ENCODE measurements at places on chromosomes 2 and 18.

GRCh38 chr18:63971320-63972001 is 1.6 kb downstream of the SERPINB8 start:
- DNase-seq = no peak

DNA sequence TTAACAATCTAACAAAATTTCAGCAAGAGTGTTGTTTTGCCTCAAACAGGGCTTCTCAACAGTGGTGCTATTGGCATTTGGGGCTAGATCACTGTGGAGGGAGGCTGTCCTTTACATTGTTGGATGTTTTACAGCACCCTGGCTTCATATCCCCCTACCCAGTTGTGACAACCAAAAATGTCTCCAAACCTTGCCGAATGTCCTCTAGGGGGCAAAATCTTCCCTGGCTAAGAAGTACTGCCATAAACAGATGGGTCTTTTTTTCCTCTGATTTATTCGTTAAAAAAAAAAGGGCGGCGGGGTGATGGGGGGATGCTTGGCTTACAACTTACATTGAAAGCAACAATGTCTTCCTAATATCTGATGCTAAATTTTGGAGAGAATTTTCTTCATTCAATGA is 207.6 kb upstream of the CCDC150 start:
- no peak for DNase-seq

- no peak for DNase-seq
Measured at GRCh38 chr2:10305715-10306114, 3.0 kb downstream of the HPCAL1 start.

DNA sequence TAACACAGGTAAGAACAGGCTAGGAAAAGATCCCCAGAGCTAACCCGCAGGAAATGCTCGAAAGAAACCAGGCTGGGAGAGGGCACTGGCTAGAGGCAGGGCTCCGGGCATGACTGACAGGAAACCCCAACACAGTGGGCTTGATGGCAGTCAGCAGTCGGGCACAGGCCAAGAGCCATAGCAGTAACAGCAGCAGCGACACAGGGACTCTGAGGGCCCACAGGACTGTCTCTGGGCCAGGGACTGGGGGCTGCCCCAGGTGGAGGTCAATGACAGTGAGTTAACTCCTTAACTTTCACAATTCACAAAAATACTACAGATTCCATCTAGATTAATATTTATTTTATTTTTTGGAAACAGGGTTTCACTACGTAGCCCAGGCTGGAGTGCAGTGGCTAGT is 37.3 kb upstream of the ASPRV1 start:
- DNase-seq = no peak

DNA sequence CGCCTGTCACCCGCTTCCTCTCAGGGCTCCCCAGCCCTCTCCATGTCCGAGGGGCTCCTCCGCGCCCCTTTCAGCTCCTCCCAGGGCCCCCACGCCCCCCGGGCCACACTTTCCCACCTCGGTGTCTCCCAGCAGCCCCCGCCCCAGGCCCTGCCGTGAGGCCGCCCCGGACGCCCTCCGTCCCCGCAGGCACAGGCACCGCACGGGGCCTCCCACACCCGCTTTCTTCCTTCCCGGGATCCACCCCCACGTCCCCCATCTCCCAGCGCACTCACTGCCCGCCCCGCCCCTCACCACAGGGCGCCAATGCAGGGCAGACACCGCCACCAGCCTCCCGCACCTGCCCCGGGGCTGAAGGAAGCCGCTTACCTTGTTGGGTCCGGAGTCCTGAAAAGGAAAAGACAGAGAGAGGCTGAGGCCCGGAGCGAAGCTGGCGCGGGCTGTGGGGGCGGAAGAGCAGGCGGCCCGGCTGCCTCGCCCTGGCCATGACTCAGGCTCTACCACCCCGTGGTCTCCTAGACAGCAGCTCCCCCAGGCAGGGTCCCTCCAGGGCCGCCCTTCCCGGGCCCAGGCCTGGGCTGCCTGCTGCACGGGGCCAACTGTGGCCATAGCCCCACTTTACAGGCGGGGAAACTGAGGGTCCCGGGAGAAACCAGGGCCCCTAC is 37.7 kb downstream of the KIF1A start:
- DNase-seq = no peak

- DNase-seq = no peak
Measured at GRCh38 chr2:190655113-190655512, 6.2 kb downstream of the NAB1 start.

- DNase-seq = no peak
Measured at GRCh38 chr2:113245276-113245711, 33.4 kb downstream of the PAX8 start.
